ENCODE measurements at places on chromosomes 16 and 17.

- DNase-seq, result no peak
These were observed 25.2 kb downstream of the C17orf100 start for GRCh38 chr17:6676802-6677157.

DNA sequence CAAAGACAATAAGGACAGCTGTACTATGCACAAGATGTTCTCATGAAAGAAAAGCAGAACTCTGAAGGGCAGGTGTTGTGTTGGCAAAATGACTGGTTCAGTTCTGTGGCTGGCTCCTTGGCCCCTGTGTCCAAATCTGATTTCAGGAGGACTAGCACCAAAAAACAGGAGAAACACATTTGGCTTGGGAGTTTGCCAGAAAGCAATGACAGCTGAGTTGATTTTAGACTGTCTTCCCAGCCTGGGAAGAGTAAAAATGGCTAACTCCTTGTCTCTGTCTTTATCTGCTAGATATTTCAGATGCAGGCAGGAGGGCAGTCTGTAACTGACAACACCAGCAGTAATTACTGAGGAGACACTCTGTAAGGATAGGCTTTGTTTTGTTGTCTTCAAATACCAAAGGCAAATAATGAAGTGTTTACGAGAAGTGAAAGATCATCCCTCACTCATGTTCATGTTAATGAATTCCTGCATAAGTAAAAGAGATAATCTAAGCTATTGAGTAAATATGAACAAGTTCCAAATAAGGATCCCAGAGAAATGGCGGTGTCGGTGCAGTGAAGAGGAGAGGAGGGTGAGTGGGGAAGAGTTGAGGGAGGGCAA, 989.0 kb downstream of the CDH11 start:
- no peak for DNase-seq

DNA sequence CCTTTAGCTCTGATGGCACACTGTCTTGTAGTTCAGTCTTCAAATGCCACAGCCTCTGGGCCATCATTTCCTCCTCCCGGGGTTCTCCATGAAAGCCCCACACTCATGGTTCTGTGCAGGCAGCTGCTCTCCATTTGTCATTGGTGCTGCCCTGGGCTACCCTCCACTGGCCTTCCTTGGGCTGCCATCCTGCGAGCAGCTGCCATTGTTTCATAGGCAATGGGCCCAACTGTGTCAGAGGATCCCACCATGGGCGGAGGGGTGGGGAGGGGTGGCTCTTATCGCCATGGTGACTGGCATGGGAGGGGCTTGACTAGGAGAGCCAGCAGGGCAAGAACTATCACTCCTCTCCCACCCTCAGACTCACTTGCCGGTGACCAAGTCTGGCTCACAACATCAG, 38.6 kb upstream of the BRD7 start:
- no peak for DNase-seq

DNA sequence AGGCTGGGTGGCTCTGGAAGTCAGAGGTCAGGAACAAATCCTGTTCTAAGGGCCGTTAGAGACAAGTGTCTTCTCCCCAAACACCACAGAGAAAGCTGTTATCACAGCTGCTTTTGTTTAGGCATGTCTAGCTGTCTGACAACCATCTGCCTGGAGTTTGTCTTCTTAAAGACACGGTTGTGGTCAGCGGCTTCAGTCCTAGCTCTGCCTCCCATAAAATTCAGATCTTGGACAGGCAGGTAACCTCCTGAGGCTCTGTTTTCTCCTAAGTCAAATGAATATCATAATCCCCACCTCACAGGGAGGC, 2.3 kb upstream of the ITGA3 start:
- peak; percentile 46 for DNase-seq

GRCh38 chr17:81722184-81723120, 10.4 kb downstream of the SLC25A10 start:
- DNase-seq, result no peak
